ENCODE measurements at places on chromosomes 4 and X. TPM values are rescaled to one million over a fixed set of nuclear protein-coding genes. Genes with fewer than 3 reads are reported as not detected.

MAGEC2 gene
- total RNA-seq: not detected

DNA sequence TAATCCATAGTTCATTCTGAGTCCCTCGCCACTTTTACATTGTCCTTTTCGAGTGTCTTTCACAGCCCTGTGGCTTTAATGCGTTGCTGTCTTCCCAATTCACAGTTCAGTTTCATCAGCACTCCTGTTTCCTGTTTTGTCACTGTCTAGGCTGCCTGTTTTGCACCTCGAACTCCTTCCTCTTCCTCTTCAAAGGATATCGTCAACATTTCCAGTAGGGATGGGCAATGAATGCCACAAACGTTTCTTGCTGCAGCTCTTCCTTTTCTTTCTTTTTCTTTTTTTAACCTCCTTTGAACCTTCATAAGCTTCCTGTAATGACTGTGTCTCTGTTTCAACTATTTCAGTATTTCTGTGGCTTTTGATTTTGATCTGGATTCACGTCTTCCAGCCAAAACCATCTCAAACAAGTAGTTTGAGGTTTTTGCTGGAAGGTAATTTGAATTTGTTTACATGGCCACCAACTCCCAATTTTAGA is 105.4 kb downstream of the ANXA3 start:
- no peaks in the 10 kb centered on the region for H3K36me3 ChIP-seq
- H3K4me1 ChIP-seq: peaks cover 20% of the 10 kb centered on the region
- H3K4me3 ChIP-seq: no peak overlapping the region
- H3K27ac ChIP-seq: no peak overlapping the region

- H3K4me3 ChIP-seq: no peak overlapping the region
- DNase-seq: no peak
- no peak overlapping the region for H3K27ac ChIP-seq
- no peaks in the 10 kb centered on the region for H3K27me3 ChIP-seq
- no peaks in the 10 kb centered on the region for H3K36me3 ChIP-seq
- no peaks in the 10 kb centered on the region for H3K4me1 ChIP-seq
Measured at GRCh38 chr4:81573840-81574239, 102.1 kb upstream of the RASGEF1B start.

- no peak for DNase-seq
- no peaks in the 10 kb centered on the region for H3K4me1 ChIP-seq
- no peaks in the 10 kb centered on the region for H3K27me3 ChIP-seq
- H3K27ac ChIP-seq: no peak overlapping the region
- H3K36me3 ChIP-seq: no peaks in the 10 kb centered on the region
Measured at GRCh38 chr4:10184501-10184938, 67.9 kb upstream of the WDR1 start.

DNA sequence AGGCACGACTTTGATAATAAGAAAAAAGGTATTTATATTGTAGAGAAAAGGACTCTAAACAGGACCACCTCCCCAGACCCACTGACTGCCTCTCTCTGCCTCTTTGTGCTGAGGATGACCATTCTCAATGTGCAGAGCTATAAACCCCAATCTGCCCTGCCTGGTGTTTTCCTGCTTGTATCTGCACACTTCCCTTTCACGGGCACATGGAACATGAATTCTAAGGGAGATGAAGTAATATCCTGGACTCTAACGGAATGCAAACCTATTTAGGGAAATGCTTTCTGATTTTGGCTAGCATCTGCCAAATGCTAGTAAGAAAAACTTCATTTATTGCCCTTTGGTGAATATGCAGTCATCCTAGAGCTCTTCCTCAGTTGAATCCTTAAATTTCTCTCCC is 2.4 kb downstream of the DIPK2B start:
- DNase-seq: no peak
- no peak overlapping the region for H3K27ac ChIP-seq
- H3K36me3 ChIP-seq: no peaks in the 10 kb centered on the region
- H3K4me1 ChIP-seq: no peaks in the 10 kb centered on the region
- no peak overlapping the region for H3K4me3 ChIP-seq

- DNase-seq: no peak
- no peaks in the 10 kb centered on the region for H3K27me3 ChIP-seq
- H3K4me1 ChIP-seq: no peaks in the 10 kb centered on the region
- H3K36me3 ChIP-seq: no peaks in the 10 kb centered on the region
Measured at GRCh38 chrX:38438321-38438720, 85.9 kb downstream of the OTC start.

GRCh38 chr4:162061214-162061613 is 102.6 kb downstream of the FSTL5 start:
- H3K27ac ChIP-seq: no peak overlapping the region
- no peaks in the 10 kb centered on the region for H3K4me1 ChIP-seq
- H3K36me3 ChIP-seq: no peaks in the 10 kb centered on the region
- H3K27me3 ChIP-seq: no peaks in the 10 kb centered on the region
- DNase-seq: no peak

- no peak overlapping the region for H3K27ac ChIP-seq
- DNase-seq: no peak
- no peak overlapping the region for H3K4me3 ChIP-seq
- H3K27me3 ChIP-seq: no peaks in the 10 kb centered on the region
- peaks cover 4% of the 10 kb centered on the region for H3K4me1 ChIP-seq
Measured at GRCh38 chr4:41602113-41602512, 64.2 kb downstream of the LIMCH1 start.

GRCh38 chr4:10074767-10075105 is 41.9 kb downstream of the WDR1 start:
- H3K36me3 ChIP-seq: peaks cover 70% of the 10 kb centered on the region
- no peak for DNase-seq
- H3K27ac ChIP-seq: no peak overlapping the region
- no peak overlapping the region for H3K4me3 ChIP-seq
- H3K4me1 ChIP-seq: no peaks in the 10 kb centered on the region

DNA sequence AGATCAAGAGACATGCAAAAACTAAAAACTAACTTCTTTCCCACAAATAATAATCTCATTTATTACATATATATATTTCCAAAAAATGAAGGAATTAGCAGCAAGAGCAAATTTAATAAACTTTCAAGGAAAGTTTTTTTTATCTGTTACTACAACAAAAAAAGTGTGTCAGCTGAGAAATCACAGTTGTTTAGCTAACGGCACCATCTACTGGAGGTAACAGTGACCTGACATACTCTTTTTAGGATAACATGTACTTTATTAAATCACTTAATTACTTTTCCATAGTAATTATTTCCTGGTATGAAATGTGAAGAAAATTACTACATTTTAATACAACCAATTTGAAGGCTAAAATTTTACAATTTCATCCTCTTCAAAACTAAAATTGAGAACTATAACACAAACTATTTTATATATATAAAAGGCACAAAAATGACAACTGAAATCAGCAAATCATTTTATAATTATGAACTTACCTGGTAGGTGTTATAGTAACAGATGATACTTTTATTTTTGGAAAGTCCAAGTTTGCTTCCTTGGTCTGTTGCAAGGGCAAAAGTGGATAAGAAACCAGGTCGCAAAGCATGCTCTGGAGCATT is 9.1 kb downstream of the LAMTOR3 start:
- peaks cover 13% of the 10 kb centered on the region for H3K36me3 ChIP-seq
- no peak overlapping the region for H3K27ac ChIP-seq
- H3K4me3 ChIP-seq: no peak overlapping the region
- H3K27me3 ChIP-seq: no peaks in the 10 kb centered on the region
- no peak for DNase-seq

DNA sequence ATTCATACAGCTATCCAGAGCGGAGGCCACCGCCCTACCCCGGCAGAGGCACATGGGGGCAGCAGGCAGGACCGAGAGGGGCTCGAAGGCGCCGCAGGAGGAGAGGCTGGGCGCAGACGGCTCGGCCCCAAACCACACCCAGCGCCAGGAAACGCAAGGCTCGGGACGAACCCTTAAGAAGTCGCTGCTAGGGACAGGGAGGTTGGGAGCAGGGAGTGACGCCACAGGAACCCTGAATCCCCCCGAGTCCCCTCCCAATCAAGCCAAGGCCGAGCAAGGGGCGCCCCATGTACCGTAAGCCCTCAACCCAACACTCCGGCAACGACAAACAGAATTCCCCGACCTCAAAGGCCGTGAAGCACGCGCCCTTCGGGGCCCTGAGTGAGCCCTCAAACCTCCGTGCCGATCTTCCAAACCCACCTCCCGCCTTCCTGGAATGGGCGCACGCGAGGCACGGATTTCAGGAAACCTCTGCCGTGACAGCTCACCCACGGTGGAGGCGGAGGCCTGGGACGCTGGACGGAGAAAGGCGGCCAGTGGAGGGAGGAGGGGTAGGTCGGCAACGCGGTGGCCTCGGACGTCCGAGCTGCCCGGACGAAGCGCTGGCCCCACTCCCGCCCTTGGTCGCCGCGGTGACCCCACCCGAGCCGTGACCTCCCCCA is 1.8 kb downstream of the ZFYVE28 start:
- H3K36me3 ChIP-seq: no peaks in the 10 kb centered on the region
- peak overlapping the region; percentile 79 for H3K4me3 ChIP-seq
- H3K4me1 ChIP-seq: peaks cover 39% of the 10 kb centered on the region
- no peak for DNase-seq

GRCh38 chr4:108947526-108947925 is 184.7 kb upstream of the ETNPPL start:
- H3K4me1 ChIP-seq: no peaks in the 10 kb centered on the region
- no peak overlapping the region for H3K27ac ChIP-seq
- H3K36me3 ChIP-seq: no peaks in the 10 kb centered on the region
- no peaks in the 10 kb centered on the region for H3K27me3 ChIP-seq

DNA sequence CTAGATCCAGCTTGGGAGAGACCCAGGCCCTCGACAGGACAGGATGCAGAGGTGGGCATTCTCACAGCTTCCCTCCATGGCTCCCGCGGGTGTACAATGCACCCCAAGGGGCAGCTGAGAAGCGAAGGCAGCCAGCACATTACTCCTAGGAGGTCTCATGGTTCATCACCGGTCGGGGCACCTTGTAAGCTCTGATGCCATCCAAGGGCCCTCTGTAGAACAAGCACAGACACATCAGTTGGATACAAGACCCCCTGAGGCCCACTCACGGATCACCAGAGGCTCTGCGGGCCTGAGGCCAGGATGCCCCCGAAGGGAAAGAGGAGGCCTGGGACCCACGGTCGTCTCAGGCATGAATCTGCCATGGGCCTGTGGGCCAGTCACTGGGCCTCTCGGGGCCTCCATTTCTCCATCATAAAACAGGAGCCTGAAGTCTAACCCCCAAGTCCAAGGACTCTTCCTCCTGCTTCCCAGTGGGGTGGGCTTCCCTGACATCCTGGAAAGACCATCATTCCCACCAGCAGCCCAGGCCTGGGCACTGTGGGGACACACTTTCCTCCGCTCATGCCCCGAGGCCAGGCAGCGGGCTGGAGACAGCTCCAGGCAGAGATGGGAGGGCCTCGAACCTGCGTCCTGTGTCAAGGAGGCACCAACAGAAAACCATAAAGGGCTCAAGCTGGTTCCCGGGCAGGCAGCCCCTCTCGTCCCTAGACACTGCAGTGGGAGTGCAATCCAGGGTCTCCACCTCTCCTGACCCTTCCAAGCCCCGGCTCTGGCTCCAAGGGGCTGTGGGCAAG is 20.1 kb downstream of the HMX1 start:
- DNase-seq: no peak
- no peak overlapping the region for H3K4me3 ChIP-seq
- H3K4me1 ChIP-seq: no peaks in the 10 kb centered on the region
- no peaks in the 10 kb centered on the region for H3K36me3 ChIP-seq

- no peak overlapping the region for H3K4me3 ChIP-seq
- no peaks in the 10 kb centered on the region for H3K27me3 ChIP-seq
- H3K4me1 ChIP-seq: no peaks in the 10 kb centered on the region
- DNase-seq: peak; percentile 9
- no peaks in the 10 kb centered on the region for H3K36me3 ChIP-seq
- no peak overlapping the region for H3K27ac ChIP-seq
Measured at GRCh38 chr4:71713611-71714203, 70.2 kb downstream of the GC start.
